ENCODE measurements at places on chromosomes 1 and 21. TPM values are rescaled to one million over a fixed set of nuclear protein-coding genes. Genes with fewer than 3 reads are reported as not detected.

Gene HJV
- total RNA-seq, result not detected

Gene TDRD5
- 0.52 TPM for total RNA-seq

DNA sequence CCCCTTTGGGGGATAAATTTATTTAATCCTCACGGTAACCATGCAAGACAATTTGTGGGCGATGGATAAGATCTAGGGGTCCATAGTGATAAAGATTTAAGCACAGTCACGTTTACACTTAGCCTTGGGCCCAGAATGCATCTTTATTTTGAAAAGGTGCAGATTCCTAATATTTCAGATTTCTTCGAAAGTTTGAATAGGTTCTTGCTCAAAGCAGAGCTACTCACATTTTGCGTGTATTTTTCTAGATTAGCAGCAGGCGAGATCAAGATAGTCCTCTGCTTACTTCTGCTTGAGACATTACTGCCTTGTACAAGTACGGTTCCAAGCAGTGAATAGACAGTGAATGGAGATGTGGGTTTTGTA lies 647 bp downstream of the TSEN15 start:
- H3K4me1 ChIP-seq, result peaks cover 25% of the 10 kb centered on the region
- no peaks in the 10 kb centered on the region for H3K27me3 ChIP-seq
- peak overlapping the region; percentile 86 for H3K4me3 ChIP-seq

GRCh38 chr1:69269491-69269890 lies 298.2 kb upstream of the LRRC7 start:
- DNase-seq, result no peak
- H3K36me3 ChIP-seq, result no peaks in the 10 kb centered on the region

DNA sequence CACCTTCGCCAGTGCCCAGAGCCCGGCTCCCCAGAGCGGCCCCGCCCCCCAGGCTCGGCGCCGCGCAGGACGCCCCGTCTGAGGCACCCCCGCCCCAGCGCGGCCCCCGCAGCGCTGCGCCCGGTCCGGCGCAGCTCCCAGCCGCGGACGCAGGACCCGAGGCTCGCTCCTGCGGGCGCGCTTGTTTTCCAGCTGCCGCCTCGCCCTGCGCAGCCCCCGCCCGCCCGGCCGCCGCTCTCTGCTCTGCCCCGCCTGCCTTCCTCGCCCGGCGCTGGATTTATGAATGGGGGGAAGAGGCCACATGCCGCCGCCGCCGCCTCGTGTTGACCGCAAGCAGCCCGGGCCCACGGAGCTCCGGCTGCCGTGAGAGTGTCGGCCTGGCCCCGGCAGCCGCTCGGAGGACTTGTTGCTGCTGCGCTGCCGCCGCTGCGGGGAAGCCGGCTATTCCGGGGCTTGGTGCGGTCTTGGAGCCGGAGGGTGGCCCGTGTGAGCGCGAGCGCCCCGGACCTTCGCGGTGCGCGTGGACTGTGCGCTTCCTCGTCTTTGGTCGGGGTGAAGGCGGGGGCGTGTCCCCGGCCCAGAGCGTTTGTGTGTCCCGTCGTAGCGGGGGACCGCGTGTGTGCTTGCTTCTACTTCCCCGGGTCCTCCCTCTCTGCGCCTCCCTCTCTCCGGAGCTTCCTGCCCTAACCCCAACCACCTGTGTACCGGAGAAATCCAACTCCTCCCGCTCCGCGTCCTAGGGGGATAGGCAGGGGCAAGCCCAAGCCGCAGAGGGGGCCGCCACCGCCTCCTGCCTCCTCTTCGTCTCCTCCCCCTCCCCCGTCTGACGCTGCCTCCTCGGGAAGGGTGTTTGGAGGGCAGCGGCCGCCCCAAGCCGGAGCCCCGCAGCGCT lies 736 bp downstream of the KCNC4 start:
- H3K36me3 ChIP-seq, result no peaks in the 10 kb centered on the region
- no peaks in the 10 kb centered on the region for H3K27me3 ChIP-seq
- peak overlapping the region; percentile 51 for H3K4me3 ChIP-seq

- no peak overlapping the region for H3K27ac ChIP-seq
Measured at GRCh38 chr1:7010534-7011200, 225.4 kb downstream of the CAMTA1 start.

GRCh38 chr1:21536218-21536617 lies 27.0 kb downstream of the ALPL start:
- DNase-seq, result no peak
- H3K4me3 ChIP-seq, result no peak overlapping the region
- H3K27ac ChIP-seq, result no peak overlapping the region
- no peaks in the 10 kb centered on the region for H3K27me3 ChIP-seq

Data from Caco-2 (cell line).